CD4-positive, alpha-beta T cell treated with Interleukin-15 for 1 hour (primary cell): ENCODE measurements at places on chromosomes 2 and 18.

GRCh38 chr2:240647503-240648154 lies 22.3 kb downstream of the GPR35 start:
- no peak for DNase-seq

- no peak for DNase-seq
Observed at GRCh38 chr18:8036551-8036950, 469.4 kb downstream of the PTPRM start.

GRCh38 chr18:11761553-11761952 lies 72.5 kb downstream of the GNAL start:
- DNase-seq: no peak

DNA sequence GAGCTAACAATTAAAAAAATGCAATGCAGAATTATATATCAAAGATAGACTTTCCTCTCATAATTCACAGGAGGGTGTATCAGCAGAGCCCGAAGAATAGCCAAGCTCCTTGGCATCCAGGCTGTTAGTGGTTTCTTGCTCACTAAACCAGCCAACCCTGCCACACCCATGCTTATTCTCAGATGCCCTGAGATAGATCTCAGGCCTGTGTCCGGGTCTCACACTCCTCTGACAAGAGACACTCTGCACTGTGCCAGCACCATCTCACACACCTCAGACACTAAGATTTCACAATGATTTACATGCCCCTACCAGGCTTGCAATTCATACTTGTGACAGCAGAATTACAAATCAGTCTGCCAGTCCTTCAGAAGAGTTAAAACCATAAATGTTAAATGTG lies 64.5 kb downstream of the OSBPL1A start:
- DNase-seq: no peak

DNA sequence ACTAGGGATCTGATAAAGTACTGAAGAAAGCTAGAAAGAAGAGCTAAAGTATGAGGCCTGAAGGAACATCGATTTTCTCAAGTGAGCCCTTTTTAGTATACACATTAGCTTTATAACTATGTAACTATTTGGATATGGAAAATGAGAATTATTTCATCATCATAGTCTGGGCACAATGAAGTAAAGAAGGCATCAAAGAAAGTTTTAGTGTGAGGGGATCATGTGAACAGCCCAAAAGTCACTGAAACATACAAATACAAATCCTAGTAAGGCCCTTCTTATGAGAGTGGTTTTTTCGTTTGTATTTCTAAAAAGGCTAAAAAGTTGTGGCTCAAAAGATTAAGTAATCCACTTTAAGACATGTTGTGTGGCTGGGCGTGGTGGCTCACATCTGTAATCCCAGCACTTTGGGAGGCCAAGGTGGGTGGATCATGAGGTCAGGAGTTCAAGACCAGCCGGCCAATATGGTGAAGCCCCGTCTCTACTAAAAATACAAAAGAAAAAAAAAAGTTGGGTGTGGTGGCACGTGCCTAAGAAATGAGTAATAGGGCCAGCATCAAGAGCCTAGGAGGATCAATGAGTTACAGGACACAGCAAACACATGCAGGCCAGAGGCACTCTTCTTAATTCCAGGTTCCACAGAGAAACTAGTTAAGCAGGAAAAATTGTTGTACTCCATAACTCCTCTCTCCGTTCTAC lies 61.9 kb downstream of the PUM2 start:
- DNase-seq: no peak

DNA sequence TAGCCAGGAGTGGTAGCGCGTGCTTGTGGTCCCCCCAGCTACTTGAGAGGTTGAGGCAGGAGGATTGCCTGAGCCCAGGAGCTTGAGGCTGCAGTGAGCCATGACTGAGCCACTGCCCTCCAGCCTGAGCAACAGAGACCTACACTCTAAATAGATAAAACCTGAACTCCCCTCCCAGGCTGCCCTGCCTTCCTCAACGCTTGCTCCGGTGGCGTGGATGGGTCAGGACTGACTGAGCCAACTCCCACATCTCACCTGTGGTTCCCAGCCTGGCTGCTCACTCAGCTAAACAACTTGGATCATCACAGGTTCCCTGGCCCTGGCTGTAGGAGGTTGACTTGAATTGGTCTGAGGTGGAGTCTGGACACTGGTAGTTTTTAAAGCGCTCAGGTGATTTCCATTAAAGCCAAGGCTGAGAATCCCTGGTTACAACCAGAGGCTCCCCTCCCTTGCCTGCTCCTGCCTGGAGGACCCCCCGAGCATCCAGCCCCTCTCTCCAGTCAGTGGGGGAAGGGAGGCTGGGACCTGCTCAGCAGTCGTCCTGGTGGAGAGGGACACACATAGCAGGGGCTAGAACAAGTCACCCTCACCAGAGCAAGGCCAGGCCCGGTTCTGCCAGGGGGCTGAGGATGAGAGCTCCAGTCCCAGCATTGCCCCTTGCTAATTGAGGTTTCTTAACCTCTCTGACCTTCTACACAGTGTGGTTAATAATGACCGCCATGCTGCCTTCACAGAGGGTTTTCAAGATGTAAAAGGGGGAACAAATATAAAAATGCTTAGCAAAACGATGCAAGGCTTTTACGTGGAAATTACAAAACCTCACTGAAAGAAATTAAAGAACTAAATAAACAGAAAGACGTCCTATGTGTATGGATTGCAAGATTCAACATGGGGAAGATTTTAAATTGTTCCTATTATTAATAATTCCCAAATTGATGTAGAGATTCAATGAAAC lies 46.9 kb upstream of the TAF1B start:
- DNase-seq: no peak

GRCh38 chr2:105773568-105773967 lies 28.9 kb downstream of the NCK2 start:
- DNase-seq: no peak

GRCh38 chr2:237429753-237430152 lies 15.8 kb upstream of the COL6A3 start:
- no peak for DNase-seq

DNA sequence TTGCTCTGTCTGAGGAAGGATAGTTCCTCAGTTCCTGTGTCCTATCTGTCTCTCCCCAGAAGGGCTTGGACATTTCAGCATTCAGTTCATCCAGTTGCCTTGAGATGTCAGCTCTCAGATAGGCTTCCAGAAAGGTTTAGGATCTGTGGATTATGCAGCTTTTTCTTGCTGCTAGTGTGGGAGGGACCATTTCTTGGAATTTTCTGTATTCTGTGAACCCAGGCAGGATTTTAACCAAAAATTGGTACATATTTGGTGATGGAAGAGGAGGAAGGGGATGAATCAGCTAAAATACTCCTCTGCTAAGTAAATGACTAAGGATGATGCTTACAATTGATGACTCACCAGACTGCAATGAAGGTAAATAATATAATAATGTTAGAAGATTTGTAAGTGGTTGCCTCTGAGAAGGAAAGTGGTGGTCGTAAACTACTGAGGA lies 58.6 kb upstream of the DOCK10 start:
- no peak for DNase-seq

GRCh38 chr2:239553376-239554000 lies 152.7 kb upstream of the HDAC4 start:
- DNase-seq: no peak

GRCh38 chr2:7573166-7573825 lies 656.1 kb downstream of the RNF144A start:
- no peak for DNase-seq

- DNase-seq: no peak
Observed at GRCh38 chr2:11680182-11680900, 10.3 kb upstream of the NTSR2 start.

DNA sequence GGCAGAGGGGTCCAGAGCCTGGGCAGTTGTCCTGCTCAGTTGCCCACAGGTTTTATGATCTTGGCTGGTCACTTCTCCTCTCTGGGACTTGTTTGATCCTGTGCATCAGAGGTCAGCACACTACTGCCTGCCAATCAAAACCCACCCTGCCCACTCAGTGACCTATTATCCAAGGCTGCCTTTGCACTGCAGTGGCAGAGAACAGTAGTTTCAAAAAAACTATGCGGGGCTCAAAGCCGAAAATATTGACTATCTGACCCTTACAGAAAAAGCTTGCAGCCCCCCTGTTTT lies 218.2 kb downstream of the CYP26B1 start:
- DNase-seq: no peak

GRCh38 chr2:86441882-86442641 lies 891 bp downstream of the KDM3A start:
- DNase-seq: peak; percentile 71

GRCh38 chr18:48028081-48028480 lies 97.6 kb upstream of the SMAD2 start:
- no peak for DNase-seq

DNA sequence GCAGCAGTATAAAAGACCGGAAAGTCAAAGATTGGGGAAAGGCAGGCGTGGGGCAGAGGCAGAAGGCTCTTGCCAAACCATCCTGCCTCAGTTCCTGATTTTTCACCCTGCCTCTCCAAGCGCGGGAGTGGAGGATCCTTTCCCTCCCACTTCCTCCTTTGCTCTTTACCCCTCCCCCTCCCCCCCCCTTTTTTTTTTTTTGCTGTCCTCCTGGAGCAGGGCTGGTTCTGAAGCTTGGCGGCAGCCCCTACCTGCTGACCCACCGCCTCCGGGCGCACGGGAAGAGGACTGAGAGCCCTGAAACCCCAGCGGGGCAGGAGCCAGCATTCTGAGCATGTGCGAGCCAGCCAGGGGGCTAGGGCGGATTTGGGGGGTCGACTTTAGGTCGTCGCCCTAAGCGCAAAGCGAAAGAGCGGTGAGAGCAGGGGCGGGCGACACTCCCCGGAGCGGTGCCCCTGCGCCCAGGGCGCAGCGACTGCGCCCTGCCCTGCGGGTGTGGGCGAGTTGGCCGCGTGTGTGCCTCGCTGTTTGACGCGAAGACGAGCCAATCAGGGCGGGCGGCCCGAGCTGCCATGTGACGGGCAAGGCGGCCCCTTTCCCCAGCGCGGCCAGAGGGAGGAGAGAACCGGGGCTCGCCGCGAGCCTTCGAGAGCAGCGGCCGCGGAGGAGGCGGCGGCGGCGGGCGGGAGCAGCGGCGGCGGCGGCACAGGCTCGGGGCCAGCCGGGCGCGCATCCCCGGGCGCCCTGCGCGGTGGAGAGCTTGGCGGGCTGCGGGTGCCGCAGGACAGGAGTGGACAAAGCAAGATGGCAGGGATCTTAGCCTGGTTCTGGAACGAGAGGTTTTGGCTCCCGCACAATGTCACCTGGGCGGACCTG lies at the start of gene CERS6:
TSS of gene CERS6 (plus strand) at position 628 of the 876 bp plus-strand sequence. CDS start at position 805, 177 bp downstream.
- DNase-seq: peak; percentile 86

DNA sequence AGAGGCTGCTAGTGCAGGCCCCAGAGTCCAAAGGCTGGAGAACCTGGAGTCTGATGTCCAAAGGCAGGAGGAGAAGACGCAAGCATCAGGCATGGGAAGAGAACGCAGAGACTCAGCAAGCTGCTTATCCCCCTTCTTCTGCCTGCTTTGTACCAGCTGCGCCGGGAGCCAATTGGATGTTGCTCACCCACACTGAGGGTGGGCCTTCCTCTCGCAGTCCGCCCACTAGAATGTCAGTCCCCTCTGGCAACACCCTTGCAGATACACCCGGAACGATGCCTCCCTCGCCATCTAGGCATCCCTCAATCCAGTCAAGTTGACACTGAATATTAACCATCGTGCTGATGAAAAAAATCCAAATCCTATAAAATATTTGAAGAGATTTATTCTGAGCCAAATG lies 141.6 kb downstream of the TWIST2 start:
- DNase-seq: no peak

- DNase-seq: no peak
Observed at GRCh38 chr2:82636402-82637020, 1822.6 kb downstream of the SUCLG1 start.

GRCh38 chr18:13447621-13448334 lies 229.2 kb downstream of the LDLRAD4 start:
- DNase-seq: no peak

- DNase-seq: no peak
Observed at GRCh38 chr2:241836292-241836691, 22.4 kb downstream of the PDCD1 start.

GRCh38 chr2:162084536-162084935 lies 10.5 kb upstream of the DPP4 start:
- DNase-seq: no peak

GRCh38 chr18:69128566-69128965 lies 272.1 kb upstream of the DOK6 start:
- DNase-seq: no peak

DNA sequence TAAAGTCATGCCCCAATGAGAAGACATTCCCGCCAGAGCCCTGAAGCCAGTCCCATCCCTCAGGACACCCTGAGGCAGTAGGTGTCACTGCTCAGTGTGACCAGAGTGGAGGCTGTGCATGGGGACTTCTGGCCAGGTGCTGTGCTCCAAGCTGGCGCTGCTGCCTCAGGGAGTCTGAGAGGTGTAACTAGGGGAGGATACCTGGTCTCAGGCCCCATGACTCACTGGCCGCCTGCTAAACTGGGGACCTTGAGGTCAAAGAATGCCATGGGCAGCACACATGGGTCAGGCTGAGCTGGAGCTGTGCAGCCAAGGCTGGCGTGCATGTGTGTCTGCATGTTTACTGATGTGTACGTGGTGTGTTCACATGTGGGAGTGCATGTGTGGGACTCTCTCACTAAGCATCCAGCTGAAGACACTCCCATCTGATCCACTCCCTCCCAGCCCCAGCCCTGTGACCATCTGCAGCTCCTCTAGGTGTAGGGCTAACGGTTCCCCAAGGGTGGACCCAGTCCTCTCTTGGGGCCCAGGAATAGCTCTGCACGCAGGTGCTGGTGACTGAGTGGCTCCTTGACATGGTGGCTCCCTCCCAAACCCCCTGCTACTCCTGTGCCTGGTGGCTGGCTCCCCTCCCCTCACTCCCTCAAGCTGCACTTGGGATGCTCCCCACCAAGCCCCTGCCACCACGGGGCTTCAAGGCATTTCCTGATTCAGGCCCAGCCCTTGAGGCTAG lies 16.5 kb downstream of the HS6ST1 start:
- no peak for DNase-seq

- DNase-seq: no peak
Observed at GRCh38 chr18:37161491-37161890, 332.6 kb downstream of the KIAA1328 start.

DNA sequence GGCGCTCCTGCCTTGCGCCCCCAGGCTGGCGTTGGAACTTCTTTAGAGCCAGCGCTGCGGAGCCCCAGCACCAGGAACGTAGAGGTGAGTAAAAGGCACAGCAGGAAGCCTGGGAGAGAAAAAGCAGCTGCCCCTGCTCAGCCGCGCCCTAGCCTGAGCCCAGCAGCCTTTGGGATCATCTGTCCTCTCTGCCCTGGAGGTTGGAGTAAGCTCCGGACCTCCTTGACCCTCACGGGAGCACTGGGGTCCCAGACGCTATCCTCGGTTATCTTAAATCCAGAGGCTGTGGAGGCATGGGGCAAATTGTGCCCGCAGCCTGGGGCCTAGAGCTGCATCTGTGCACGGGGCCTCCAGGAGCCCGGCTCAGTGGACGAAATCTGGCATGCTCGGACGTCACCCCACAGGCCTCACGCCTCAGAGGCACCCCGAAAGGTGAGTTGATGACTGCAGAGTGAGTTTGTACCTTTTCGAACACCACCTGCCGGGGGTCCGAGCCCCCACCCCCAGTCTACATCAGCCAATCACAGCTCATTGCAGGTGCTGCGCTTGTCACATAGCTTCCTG lies 1.6 kb upstream of the SLC66A2 start:
- DNase-seq: no peak

- DNase-seq: no peak
Observed at GRCh38 chr2:99275882-99276281, 20.4 kb upstream of the LYG2 start.

GRCh38 chr2:140526575-140526974 lies 1604.2 kb downstream of the LRP1B start:
- DNase-seq: no peak

GRCh38 chr2:85578243-85579180 lies 1.1 kb downstream of the VAMP8 start:
- DNase-seq: peak; percentile 57

GRCh38 chr2:43321446-43321845 lies 95.0 kb upstream of the ZFP36L2 start:
- no peak for DNase-seq
